Mesothelial cell of epicardium (in vitro differentiated cells): ENCODE measurements at places on chromosomes 3 and 15. TPM values are rescaled to one million over a fixed set of nuclear protein-coding genes. Genes with fewer than 3 reads are reported as not detected.

DNA sequence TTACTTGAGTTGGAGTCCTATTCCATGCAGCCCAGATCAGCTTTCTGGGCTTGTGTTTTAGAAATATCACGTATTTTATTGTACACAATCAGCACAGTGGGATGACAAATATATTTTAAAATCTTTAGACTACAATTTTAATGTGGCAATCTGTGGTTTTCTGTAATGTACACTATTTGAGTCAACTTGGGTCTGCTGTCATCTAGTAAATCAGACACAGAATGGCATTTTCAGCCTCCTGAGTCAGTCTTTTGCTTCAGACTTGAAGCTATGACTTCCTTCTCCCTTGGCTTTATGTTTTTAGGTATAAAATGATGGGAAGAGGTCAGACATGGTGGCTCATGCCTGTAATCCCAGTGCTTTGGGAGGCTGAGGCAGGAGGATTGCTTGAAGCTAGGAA lies 232.1 kb downstream of the NECTIN3 start:
- DNase-seq = no peak

TRAIP gene
- 10.4 to 15.0 TPM (median 10.6 TPM) in 3 replicates for total RNA-seq

- no peak for DNase-seq
These were observed 8.5 kb upstream of the MYH15 start for GRCh38 chr3:108518895-108519294.

DNA sequence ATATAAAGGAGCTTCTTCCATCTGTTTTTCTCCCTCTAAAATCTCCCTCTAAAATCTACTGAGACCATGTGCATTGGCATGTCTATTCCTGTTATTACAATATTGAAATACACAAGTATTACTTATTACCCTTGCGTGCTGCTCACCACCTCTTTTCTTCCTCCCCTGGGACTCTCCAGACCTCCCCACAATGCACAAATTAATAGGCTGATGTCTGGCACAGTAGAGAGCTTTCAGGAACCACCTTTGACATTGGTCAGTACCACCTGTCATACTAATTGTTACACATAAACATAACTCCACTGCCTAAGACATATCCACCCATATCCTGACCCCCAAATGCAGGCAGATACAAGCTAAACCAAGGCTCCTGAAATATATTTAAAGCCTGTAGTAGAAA lies 722.6 kb downstream of the FHIT start:
- DNase-seq = no peak

DNA sequence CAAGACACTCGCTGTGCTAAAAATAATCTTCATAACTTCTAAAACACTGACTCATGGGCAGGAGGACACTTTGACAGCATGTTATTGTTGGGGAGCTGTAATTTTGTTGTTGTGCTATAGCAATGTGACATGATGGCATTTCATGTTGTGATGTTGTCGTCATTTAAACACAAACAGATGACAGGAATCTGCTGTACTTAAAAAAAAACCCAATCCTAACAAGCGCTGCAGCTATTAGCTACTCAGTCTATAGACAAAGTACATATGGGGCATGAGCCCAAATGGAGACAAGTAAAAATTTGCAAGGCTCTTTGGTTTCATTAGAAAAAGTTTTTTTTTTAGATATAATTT lies 828 bp upstream of the ATOSA start:
- DNase-seq = no peak
